ENCODE measurements at places on chromosomes 16 and 17. TPM values are rescaled to one million over a fixed set of nuclear protein-coding genes. Genes with fewer than 3 reads are reported as not detected.

DNA sequence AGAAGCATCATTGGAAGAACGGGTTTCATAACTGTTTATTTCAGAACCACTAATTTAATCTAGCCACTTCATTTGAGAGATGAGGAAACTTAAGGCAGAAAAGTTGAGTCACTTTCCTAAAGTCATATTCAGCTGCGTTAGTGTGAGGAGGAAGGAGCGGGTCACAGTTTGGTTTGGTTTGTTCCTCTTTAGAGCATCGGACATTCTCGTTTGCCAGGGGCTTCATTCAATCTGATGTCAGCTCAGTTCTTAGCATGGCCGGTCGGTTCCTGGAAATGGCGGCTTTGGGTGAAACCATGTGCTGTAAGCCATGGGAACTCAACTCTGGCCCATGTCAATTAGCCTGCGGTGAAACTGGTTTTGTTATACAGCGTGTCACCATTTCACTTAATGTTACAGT, 186.5 kb downstream of the LGALS9B start:
- no peaks in the 10 kb centered on the region for H3K36me3 ChIP-seq
- H3K4me1 ChIP-seq, result peaks cover 4% of the 10 kb centered on the region
- H3K27me3 ChIP-seq, result no peaks in the 10 kb centered on the region
- H3K4me3 ChIP-seq, result no peak overlapping the region
- H3K27ac ChIP-seq, result no peak overlapping the region

The ITGB4 gene
- total RNA-seq, result 75.2 TPM

- no peaks in the 10 kb centered on the region for H3K27me3 ChIP-seq
- H3K27ac ChIP-seq, result no peak overlapping the region
- H3K4me3 ChIP-seq, result no peak overlapping the region
- no peaks in the 10 kb centered on the region for H3K36me3 ChIP-seq
Measured at GRCh38 chr16:53973021-53973420, 269.1 kb downstream of the FTO start.

GRCh38 chr16:11350921-11351335, 5.7 kb downstream of the RMI2 start:
- peaks cover 28% of the 10 kb centered on the region for H3K4me1 ChIP-seq
- no peaks in the 10 kb centered on the region for H3K36me3 ChIP-seq
- DNase-seq, result no peak

The TXNDC17 gene
- 59.7 TPM for total RNA-seq

The MYH1 gene
- total RNA-seq, result 0.10 TPM

The ZNF174 gene
- total RNA-seq, result 30.4 TPM

DNA sequence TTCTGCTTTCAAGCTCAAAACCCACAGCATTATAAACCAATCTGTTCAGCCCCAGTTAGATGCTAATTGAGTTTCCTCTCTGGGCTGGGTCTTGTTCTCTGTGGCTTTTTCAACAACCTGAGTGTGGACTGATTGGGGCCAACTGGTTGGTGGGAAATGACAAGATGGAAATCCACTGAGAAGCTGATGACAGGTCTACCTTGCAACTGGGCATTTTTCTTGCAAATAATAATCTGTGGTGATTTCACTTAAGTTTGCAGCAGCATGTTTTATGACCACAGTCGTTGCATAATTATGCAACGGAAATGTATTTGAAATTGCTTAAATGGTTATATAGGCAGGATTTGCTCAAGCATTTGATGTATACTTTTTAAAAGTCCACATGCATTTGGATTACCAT, 69.9 kb downstream of the AKAP1 start:
- DNase-seq, result no peak
- no peaks in the 10 kb centered on the region for H3K36me3 ChIP-seq
- no peak overlapping the region for H3K27ac ChIP-seq
- H3K4me3 ChIP-seq, result no peak overlapping the region
- H3K27me3 ChIP-seq, result no peaks in the 10 kb centered on the region

The ITGAL gene
- total RNA-seq, result 138 TPM

The ZNF19 gene
- total RNA-seq, result 11.5 TPM

The RHOT1 gene
- total RNA-seq, result 52.1 TPM

DNA sequence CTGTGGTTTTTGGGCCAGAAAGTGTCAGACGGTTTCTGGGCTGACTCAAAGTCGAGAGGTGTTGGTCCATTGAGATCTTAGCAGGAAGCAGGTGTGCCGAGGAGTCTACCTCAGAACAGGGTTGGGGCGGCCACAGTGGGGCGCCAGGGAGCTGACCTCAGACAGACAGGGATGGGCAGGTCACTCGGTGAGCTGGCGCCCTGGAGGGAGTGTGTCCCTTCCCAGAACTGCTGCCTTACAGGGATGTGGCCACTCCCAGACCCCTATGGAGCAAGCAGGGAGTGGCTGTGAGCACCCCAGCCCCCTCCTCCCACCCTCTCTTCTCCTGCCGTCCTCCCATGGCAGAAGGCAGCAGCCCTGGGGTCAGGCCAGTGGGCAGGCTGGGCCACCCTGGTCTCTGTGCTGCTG, 14.0 kb upstream of the DPEP1 start:
- DNase-seq, result no peak
- no peak overlapping the region for H3K27ac ChIP-seq
- H3K4me3 ChIP-seq, result no peak overlapping the region
- H3K27me3 ChIP-seq, result no peaks in the 10 kb centered on the region

DNA sequence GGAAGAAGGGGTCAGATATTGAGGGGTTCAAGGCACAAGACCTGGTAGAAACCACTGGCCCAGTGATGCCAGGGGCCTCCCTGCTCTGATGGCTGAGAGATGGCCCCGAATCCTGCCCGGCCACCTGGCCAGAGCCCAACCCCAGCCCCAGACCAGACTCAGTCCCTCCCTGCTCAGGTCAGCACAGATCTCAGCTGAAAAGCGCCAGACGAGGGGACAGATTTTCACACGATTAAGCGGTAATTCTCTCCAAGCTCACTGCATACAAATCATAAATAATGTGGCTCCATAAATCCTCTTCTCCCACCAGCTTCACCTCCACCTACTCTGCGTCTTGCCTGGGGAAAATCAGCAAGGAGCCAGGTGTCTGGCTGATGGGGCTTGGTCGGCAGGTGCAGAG, 57.1 kb downstream of the ENGASE start:
- no peaks in the 10 kb centered on the region for H3K4me1 ChIP-seq
- no peak overlapping the region for H3K27ac ChIP-seq
- H3K36me3 ChIP-seq, result no peaks in the 10 kb centered on the region
- no peak overlapping the region for H3K4me3 ChIP-seq
- peak; percentile 33 for DNase-seq
- H3K27me3 ChIP-seq, result no peaks in the 10 kb centered on the region

All from upper lobe of left lung (tissue), 6 donors.